ENCODE measurements at places on chromosomes 16 and 17. TPM values are rescaled to one million over a fixed set of nuclear protein-coding genes. Genes with fewer than 3 reads are reported as not detected.

PLXDC1 gene
- total RNA-seq, result 9.4 TPM

- DNase-seq, result peak; percentile 35
Observed at GRCh38 chr17:75010683-75011400, 1.6 kb upstream of the MRPL58 start.

GRCh38 chr17:16352303-16352666 is 984 bp downstream of the CENPV start:
- DNase-seq, result peak; percentile 19

DNA sequence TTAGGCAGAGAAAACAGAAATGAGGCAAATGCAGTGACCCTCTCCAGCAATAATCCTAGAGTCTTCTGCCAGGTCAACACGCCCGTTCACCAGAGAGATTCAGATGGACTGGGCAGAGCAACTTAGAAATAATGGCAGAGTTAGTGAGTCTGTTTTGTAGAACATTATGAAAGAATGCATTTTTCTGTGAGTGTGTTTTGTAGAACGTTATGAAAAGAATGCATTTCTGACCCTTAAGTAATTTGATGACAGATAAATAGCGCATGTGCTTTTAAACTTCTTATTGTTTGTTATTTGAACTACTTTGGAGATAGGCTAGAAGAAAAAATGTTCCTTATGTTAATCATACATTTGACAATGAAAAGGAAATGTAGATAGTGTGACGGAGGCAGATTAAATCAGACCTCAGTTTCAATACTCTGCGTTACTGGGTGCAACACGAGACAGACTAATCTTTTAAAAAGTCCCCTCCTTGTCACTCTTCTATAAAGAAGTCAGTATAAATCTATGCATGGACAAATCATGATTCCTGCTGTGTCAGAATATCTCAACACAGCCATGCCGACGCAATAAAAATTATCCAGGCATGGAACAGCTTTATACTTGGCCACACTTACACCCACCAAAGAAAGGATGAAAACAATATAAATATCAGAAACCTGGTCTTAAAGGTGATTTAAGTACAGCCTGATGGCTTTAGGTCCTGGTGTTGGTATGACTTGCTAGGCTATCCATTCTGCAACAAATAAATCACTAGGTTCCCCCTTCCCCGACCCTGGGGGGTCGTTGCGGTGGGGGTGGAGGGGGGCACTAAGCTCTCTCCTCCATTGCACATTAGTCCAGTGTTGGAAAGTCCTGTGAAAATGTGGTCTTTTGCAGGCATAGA is 47.8 kb downstream of the MARCHF10 start:
- DNase-seq, result no peak

DNA sequence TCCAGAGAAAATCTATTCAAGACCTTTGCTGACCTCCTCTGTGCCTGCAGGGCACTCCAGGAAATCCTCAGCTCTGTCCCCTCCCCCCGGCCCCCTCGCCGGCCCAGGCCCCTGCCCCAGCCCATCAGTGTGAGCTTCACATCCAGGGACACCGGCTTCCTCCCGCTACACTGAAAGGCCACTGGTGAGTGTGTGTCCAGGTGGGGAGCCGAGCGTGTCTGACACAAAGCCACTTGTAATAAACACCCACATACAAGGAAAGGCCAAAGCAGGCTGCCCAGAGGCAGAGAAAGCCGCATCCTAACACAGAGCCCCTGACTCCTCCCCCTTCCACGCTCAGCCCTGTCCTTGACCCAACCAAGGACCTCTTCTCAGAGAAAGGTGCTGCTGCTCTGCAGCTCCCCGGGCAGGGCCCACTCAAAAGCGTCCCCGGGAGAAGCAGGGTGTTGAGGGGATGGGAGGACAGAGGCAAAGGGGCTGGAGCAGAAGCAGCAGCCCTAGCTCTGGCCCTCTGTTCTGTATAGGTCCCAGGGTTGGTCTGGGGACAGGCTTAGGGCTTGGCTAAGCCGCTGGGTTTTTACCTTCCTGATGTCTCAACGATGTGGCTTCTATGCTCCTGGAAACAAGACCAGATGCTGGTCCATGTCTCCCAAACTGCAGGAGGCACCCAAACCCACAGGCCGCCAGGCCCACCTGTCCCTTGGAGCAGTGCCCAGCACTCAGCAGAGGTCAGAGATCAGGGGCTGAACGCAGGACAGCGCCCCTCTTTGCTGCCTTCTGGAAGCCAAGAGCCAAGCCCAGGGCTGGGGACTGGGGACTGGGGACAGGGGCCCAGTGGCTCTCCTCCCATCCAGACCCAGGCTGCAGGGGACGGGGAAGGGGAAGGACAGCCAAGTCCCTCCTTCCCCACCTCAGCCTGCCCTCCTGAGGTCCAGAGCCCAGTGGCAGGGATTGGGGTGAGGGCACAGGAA is 15.3 kb downstream of the MNT start:
- no peak for DNase-seq

GRCh38 chr16:980595-980854 is 1.0 kb upstream of the SOX8 start:
- DNase-seq, result no peak

Data from occipital lobe (tissue), 3 donors.